ENCODE measurements at places on chromosomes 3 and 15.

- no peak for ATAC-seq
Observed at GRCh38 chr3:186079925-186080324, 29.0 kb downstream of the ETV5 start.

GRCh38 chr3:62414786-62415185 lies 41.4 kb upstream of the FEZF2 start:
- ATAC-seq = no peak

DNA sequence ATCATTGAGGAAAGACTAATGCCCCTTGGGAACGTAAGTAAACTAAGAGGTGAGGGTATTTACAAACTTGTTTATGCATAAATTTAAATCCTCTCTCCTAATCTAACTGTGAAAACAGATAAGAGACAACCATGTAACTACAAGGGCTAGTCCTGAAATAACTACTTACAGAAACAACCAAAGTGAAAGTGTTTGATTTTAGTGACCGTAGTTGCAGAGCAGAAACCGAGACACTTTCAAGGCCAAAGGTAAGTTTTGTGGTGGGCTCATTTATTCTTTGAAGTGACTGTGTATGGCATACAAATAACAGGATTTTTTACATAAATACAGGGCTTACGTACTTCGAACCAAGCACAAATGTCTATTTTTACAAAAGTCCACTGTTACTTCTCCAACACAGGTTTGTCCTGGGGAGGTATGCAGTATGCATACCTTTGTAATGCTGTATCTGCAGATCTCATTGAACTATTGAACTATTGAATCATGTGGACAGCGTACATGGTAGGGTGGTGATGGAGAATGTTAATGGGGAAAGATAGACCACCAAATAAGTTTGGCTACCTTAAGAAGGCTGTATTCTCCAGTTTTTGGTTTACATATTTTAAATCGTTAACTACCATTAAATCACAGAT lies 99.6 kb upstream of the RBMS3 start:
- ATAC-seq = no peak

- no peak for ATAC-seq
Observed at GRCh38 chr3:193605876-193606275, 12.9 kb downstream of the OPA1 start.

DNA sequence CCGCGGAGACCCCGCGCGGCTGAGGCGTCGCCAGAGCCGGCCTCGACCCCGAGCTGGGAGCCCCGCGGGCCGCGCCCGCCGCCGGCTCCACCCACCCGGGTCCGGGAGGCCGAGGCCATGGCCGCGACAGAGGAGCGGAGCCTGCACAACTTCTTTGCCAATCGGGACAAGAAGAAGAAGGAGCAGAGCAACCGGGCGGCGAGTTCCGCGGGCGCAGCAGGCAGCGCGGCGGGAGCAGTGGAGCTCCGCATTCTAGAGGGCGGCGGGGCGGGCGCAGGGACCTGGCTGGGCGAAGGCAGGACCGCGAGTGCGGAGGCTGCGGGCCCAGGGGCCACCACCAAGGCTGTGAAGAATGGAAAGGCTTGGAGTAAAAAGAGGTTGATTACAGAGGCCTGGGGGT lies 37.6 kb upstream of the EPHA6 start:
- ATAC-seq = no peak

GRCh38 chr15:58562135-58562534 lies 130.3 kb downstream of the LIPC start:
- no peak for ATAC-seq

- no peak for ATAC-seq
Observed at GRCh38 chr15:57861815-57862586, 155.5 kb downstream of the POLR2M start.

GRCh38 chr3:145088917-145089316 lies 1072.1 kb downstream of the PLOD2 start:
- ATAC-seq = no peak

- no peak for ATAC-seq
Observed at GRCh38 chr3:102536456-102536855, 101.6 kb downstream of the ZPLD1 start.

DNA sequence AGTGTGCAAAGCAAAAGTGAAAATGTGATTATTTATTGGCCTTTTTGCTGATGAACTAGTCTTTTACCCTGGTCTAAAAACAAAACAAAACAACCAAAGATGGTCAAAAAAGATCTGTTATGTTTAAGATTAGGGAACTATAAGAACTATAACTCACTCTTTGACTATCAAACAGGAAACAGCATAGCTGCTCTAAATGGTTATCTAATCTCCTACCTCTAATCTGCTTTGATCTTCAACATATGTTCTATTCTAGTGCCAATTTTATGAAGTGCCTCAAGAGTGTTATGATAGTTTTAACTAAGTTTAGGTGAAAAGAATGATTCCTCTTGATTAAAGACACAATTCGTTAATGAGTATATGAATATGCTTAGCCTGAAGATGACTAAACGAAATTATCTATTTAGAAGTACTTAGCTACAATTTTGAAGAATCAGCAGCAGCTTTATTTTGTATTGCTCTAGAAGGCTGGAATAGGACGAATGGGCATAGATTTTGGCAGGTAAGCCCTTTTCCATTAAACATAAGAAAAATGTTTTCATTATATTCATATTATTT lies 46.0 kb downstream of the SETD2 start:
- ATAC-seq = no peak

GRCh38 chr3:19898721-19899120 lies 35.3 kb downstream of the EFHB start:
- ATAC-seq = no peak

DNA sequence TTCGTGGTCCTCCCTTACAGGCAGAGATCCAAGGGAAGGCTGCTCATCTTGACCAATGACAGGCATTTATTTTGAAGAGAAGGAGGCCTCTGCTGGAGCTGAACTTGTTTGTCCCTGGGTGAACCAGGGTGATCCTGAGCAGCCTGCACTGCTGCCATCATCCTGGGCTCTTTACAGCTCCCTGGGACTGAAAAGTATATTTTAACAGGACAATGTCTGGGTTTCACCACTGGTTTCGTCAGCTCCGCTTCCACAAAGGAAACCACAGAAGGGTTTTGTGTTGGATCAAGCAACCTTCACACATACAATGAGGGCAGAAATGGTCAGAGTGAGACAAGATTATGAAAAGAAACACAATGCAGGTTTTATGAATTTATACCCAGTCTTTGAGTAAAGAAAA lies 400.7 kb upstream of the TPM1 start:
- ATAC-seq = no peak

DNA sequence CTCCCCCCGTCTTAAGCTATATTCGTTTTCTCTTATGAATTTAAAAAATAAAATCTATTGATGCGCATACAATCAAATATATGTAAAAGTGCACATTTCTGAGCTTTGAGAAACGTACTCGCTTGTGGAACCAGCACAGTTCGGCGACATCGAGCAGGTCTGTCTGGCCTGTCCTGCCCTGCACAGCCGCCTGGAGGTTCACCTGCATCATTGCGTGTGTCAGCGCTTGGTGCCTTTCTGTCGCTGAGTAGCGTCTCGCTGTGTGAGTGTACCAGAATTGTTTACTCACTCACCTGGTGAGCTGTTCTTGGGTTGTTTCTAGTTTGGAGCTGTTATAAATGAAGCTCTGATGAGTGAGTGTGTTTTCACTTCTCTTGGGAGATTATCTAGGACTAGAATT lies 104.0 kb downstream of the VGLL4 start:
- ATAC-seq = no peak

DNA sequence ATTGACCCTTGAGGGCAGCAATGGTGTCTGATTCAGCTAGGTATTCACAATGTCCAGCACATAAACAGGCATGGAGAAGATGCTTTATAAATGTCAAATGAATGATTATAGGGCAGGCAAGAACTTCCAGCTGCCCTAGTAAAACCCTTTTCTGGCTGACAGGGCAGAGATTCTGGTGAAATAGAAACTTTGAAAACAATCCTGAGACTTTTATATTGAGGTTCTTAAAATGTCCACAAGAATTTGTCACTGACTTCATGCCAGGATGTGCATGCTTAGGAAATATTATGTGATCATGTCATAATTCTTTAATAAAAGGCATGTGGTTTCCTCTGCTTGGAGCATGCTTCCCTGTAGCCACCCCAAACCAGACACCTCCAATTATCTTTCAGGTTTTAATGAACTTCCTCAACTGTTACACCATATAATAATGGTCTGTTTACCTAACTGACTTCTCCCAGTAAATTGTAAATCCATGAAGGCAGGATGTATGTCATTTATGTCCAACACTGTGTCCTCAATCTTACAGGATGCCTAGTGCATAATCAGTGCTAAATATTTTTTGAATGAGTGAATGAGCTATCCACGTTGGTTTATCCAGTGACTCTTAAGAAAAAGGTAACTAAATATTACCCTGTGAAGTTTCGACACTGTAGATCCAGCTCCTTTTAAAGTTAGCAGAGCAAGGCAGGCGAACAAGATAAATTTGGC lies 43.4 kb upstream of the CLRN1 start:
- no peak for ATAC-seq

GRCh38 chr3:111071257-111072030 lies at the start of gene NECTIN3:
Gene NECTIN3 (plus strand): TSS chr3:111071816. CDS start chr3:111072018, 202 bp downstream.
- ATAC-seq = peak; percentile 83

DNA sequence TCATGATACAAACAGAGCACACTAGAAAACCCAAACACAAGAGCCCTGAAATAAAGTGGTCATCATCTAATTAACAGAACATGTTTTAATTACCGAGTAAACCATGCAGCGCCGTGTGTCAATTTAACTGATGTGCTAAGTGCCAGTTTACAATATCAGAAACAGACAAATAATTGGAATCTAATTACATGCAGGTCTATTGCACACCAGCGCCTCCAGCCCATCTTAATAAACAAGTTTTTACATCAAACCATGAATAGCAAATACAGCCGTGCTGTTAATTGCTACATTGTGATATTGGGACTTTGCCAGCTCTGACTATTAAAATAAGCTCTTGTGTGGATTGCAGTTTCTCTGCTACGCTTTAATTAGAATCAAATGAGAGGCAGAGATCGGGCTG lies 510.2 kb upstream of the MDFIC2 start:
- ATAC-seq = no peak

DNA sequence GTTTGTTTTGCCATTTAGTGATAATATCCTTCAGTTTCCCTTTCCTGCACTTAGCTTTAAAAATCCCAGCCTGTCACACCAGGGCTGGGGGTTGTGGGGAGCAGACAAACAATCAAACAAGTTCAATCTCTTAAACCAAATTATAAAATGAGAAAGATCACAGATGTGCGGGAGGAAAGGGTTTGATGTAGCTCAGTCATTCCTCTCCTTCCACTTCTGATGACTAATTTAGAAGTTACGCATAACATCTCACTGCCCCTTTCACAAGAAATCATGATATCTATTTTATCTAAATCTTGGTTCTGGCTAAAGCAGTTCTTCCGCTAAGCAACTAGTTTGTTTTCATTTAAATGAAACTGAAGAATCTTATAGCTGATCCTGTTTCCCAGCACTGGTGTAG lies 34.1 kb upstream of the ATG7 start:
- ATAC-seq = no peak

GRCh38 chr3:25473246-25473645 lies 45.2 kb downstream of the RARB start:
- no peak for ATAC-seq

DNA sequence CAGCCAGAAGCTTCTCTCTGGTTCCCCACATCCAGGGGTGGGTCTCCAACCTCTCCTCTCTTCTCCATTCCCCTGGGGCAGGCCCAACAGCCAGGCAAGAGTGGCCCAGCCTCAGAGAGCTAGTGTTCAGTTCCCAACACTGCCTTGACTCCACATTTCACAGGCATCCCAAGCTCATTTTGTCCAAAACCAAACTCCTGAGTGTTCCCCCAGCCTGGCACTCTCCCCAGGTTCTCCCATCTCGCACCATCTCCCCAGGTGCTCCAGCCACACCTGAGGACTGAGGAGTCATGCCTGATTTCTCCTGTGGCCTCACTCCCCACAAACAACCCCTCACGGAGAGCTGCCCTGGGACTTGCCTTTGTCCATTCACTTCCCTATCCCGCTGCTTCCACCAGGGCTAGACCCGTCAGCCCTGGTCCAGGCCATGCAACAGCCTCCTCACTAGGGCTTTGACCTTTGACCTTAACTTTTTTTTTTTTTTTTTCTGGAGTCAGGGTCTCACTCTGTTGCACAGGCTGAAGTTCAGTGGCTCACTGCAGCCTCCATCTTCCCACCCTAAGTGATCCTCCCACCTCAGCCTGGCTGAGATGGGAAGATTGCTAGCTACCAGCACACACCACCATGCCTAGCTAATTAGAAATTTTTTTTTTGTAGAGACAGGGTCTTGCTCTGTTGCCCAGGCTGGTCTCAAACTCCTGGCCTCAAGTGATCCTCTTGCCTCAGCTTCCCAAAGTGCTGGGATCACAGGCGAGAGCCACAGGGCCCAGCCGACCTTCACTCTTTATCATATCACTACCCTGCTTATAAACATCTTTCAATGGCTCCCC lies 3.9 kb upstream of the CSK start:
- peak; percentile 38 for ATAC-seq
